Ureter (tissue), 1 donor: ENCODE measurements at places on chromosomes 4 and X.

GRCh38 chrX:119687661-119688413, 5.1 kb downstream of the SEPTIN6 start:
- DNase-seq, result no peak

- peak; percentile 72 for DNase-seq
Observed at GRCh38 chr4:86730310-86730709, 118.9 kb downstream of the SLC10A6 start.

DNA sequence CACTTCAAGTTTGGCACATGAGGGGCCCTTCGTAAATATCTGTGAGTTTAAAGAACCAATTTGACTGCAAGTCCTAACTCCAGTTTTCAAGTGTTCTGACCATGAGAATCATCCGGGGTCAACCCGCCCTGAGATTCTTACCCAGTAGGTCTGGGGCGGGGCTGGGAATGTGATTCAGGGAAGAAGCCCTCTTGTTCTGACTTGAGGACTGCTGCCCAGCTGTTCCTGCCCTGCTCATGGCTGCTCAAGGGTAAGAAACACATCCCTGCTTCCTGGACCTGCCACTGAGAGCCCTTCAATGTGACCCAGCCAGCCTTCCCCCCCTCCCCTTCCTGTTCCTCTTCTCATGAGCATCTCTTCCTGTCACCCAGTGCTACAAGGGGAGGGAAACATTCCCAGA, 92.7 kb upstream of the PGRMC2 start:
- DNase-seq, result no peak

GRCh38 chr4:137701401-137701800, 169.1 kb upstream of the PCDH18 start:
- DNase-seq, result no peak

GRCh38 chr4:126976850-126977632, 655.7 kb upstream of the INTU start:
- DNase-seq, result no peak
